ENCODE measurements at places on chromosomes 16 and 17. TPM values are rescaled to one million over a fixed set of nuclear protein-coding genes. Genes with fewer than 3 reads are reported as not detected.
A peak's percentile ranks its signal among the peaks of the same experiment; 100 is the strongest.

- H3K4me3 ChIP-seq: no peak overlapping the region
- no peak for DNase-seq
- no peaks in the 10 kb centered on the region for H3K27me3 ChIP-seq
- no peak overlapping the region for H3K27ac ChIP-seq
- no peaks in the 10 kb centered on the region for H3K4me1 ChIP-seq
- H3K36me3 ChIP-seq: no peaks in the 10 kb centered on the region
These were observed 8.4 kb downstream of the C16orf86 start for GRCh38 chr16:67674851-67675578.

- no peak for DNase-seq
- peaks cover 5% of the 10 kb centered on the region for H3K4me1 ChIP-seq
- peaks cover 3% of the 10 kb centered on the region for H3K27me3 ChIP-seq
- H3K27ac ChIP-seq: no peak overlapping the region
These were observed 104.2 kb downstream of the CDK5R1 start for GRCh38 chr17:32590974-32591373.

DNA sequence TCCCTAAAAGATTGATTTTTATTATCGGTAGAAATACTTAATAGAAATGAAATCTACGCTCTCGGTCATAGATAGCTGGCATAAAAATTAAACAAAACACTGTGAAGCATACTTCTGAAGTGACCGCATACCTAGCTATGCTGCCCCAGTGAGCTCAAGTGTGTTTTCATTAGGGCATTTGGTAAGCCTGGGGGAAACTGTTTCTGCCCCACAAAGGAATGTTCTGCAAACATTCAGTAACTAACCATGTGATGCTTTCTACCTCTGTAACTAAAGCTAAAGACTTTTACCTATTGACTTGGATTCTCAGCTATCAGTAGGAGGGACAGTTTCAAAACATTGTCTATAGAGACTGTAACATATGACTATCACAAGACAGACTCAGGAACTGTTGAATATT lies 93.5 kb upstream of the HSBP1 start:
- H3K36me3 ChIP-seq: no peaks in the 10 kb centered on the region
- H3K4me3 ChIP-seq: no peak overlapping the region
- DNase-seq: no peak
- peaks cover 17% of the 10 kb centered on the region for H3K4me1 ChIP-seq
- no peak overlapping the region for H3K27ac ChIP-seq

DNA sequence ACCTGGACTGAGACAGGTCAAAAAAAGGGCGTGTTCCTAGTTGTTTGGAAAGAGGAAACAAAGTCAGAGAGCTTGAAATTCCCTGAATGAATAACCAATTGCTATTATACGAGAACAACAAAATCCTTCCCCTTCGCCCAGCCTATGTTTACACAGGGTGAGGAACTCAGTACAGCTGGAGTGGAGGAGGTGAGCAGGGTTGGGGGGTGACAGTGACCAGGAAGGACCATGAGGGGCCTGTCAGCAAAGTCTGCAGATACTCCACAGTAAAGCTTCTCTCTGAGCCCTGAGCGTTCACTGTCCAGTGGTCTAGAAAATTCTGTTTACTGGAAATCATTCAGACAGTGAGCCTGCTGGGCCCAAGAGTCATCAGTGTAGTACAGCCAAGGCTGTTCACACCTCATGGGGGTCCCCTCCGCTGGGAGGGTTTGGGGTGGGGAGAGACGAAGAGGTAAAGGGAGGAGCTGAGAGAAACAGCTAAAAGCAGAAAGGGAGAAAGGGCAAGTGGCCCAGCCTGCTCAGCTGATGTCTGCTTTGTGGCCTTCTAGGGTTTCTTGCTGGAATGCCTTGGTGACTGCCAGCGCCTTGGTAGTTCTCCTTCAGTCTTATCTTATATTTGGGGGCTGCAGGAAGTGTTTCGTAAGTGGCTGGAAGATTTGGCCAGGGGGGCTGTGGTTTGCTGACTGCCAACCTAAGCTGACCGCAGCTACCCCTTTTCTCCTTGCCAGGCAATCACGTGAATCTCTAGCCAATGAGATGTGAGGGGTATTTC lies 5.7 kb downstream of the DUSP3 start:
- H3K4me3 ChIP-seq: no peak overlapping the region
- no peaks in the 10 kb centered on the region for H3K27me3 ChIP-seq
- H3K27ac ChIP-seq: peak overlapping the region; percentile 64
- peaks cover 9% of the 10 kb centered on the region for H3K4me1 ChIP-seq
- DNase-seq: no peak

DNA sequence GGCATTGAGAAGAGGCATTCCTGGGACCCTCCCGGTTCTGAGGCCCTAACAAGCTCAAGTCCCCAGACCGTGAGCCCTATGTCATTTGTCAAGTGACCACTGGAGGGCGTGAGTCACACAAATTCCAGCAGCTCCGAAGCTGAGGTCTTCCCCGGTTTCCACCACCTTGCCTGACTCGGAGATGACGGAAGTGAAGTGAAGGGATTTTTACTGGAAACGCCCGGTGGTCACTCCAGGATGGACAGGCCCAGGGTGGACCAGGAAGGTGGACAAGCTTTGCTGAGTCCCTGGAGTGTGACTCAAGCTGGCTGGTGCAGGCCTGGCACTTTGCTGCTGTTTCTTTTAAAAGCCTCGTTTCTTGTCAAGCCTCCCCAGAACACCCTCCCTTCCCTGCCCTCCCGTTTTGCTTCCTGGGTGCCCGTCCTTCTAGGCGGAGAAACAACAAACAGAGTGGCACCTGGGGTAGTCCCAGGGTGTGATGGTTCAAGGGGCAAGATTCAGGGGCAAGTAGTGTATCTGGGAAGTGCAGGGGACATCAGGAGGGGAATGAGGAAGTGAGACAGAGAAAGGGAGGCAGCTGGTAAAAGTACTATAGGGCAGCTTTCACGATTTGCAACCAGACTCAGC lies 5.3 kb upstream of the NOS2 start:
- H3K27me3 ChIP-seq: peaks cover under 1% of the 10 kb centered on the region
- peak; percentile 88 for DNase-seq
- peaks cover 11% of the 10 kb centered on the region for H3K36me3 ChIP-seq
- H3K4me1 ChIP-seq: peaks cover 46% of the 10 kb centered on the region
- H3K4me3 ChIP-seq: peak overlapping the region; percentile 55

DNA sequence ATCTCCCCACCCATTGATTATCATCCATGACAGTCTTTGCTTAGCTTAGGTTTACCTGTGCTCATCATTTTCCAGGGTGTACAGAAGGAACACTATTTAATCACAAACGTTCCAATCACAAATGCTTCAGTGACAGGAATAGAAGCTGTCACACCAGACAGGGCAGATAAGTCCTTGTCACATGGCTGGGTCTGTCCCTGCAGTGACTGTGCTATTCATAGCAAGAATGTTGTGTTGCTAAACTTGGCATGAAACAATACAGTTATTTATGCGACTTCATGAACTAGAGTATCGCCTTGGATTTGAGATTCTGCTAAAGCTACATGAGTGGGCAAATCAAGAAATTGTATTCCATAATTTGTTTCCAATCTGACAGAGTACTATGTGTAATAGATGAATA lies 108.4 kb downstream of the CDH13 start:
- no peak overlapping the region for H3K27ac ChIP-seq
- peaks cover 1% of the 10 kb centered on the region for H3K36me3 ChIP-seq
- peaks cover 4% of the 10 kb centered on the region for H3K4me1 ChIP-seq
- no peak overlapping the region for H3K4me3 ChIP-seq

- H3K4me3 ChIP-seq: no peak overlapping the region
- no peaks in the 10 kb centered on the region for H3K36me3 ChIP-seq
- peaks cover 27% of the 10 kb centered on the region for H3K4me1 ChIP-seq
- no peak overlapping the region for H3K27ac ChIP-seq
- no peaks in the 10 kb centered on the region for H3K27me3 ChIP-seq
These were observed 38.2 kb downstream of the TK2 start for GRCh38 chr16:66511602-66512271.

DNA sequence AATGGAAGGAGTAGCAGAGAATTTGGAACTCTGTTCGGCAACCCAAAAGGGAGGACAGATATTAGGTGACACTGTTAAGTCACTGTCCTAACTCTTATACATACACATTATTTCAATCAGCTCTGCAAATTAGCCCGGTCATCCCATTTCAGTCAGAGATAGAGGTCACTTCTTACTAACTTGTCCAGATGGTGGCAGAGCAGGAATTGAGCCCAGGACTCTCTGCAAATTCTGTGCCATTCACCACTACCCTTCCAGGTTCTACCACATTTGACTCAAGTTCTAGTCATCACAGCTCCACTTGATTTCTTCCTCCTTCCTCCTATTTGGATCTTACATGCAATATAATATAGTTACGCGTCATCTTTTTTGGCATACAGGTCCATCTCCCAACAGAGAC lies 35.9 kb upstream of the NUDT7 start:
- no peak overlapping the region for H3K4me3 ChIP-seq
- no peak for DNase-seq
- no peak overlapping the region for H3K27ac ChIP-seq
- H3K4me1 ChIP-seq: no peaks in the 10 kb centered on the region

The PPP1R1B gene
- total RNA-seq: not detected

The METRN gene
- 10.6 TPM for total RNA-seq

The NOD2 gene
- total RNA-seq: 1.6 TPM

DNA sequence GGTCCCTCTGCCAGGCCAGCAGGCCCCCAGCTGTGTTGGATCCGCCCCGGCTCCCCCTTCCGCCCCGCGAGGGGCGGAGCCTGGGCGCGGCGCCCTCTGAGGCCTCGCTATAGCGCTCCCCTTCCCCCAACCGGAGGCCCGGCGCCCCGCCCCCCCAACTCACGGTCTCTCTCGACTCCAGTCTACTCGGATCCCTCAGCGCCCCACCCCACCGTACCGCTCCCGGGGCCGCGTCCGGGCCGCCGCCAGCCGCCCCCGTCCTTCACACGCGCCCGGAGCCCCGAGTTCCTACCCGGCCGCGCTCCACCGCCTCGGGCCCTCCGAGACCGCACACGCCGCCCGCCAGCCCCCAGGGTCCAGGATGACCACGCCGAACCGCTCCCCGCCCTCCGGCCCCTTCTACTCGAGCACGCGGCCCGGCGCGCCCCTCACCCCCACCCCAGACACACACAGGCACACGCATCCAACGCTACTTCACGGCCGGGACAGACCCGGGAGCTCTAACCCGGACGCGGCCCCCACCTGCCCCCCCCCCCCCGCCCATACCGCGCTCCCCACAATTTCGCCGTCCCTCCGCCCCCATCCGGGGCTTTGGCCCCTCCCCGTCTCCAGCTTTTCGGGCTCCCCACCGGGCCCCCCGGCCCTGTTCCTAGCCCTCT lies 1.4 kb downstream of the PHF23 start:
- no peaks in the 10 kb centered on the region for H3K27me3 ChIP-seq
- peak; percentile 90 for DNase-seq
- H3K36me3 ChIP-seq: peaks cover 58% of the 10 kb centered on the region
- H3K4me3 ChIP-seq: peak overlapping the region; percentile 98
- peaks cover 67% of the 10 kb centered on the region for H3K4me1 ChIP-seq

DNA sequence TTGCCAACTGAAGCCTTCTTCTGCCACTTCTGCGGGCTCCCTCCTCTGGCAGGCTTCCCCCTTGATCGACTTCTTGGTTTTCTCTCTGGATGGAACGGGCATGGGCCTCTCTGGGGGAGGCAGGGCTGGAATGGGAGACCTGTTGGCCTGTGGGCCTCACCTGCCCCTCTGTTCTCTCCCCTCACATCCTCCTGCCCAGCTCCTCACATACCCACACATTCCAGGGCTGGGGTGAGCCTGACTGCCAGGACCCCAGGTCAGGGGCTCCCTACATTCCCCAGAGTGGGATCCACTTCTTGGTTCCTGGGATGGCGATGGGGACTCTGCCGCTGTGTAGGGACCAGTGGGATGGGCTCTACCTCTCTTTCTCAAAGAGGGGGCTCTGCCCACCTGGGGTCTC lies 6.5 kb upstream of the LASP1NB start:
- H3K36me3 ChIP-seq: peaks cover 56% of the 10 kb centered on the region
- no peak overlapping the region for H3K4me3 ChIP-seq
- H3K4me1 ChIP-seq: peaks cover 42% of the 10 kb centered on the region
- DNase-seq: no peak
- no peak overlapping the region for H3K27ac ChIP-seq
- H3K27me3 ChIP-seq: no peaks in the 10 kb centered on the region

The RNF43 gene
- total RNA-seq: 0.05 TPM

The C16orf92 gene
- total RNA-seq: not detected

The RNF222 gene
- 0.29 TPM for total RNA-seq

DNA sequence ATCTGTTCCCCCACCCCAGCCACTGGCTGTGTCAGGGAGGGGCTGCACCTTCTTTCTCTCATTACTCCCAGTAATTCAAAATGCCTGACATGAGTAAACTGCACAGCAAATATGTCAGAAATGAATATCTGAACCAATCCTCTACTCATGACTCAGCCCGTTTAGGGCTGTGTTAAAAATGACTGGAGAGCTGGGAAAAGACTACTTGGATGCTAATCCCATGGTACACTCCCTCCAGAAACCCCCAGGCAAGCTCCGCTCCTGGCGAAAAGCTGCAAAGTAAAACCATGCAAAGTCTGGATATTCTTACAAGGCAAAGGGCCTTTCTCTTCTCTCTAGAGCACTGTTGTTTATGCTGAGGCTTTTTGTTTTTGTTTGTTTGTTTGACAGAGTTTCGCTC lies 448.1 kb upstream of the DYNLRB2 start:
- no peaks in the 10 kb centered on the region for H3K27me3 ChIP-seq
- H3K36me3 ChIP-seq: no peaks in the 10 kb centered on the region
- DNase-seq: no peak
